NCI-H510A treated with DMSO at 0.1 percent for 48 hours (cell line): ENCODE measurements at places on chromosomes 2 and 18.
A peak's percentile ranks its signal among the peaks of the same experiment; 100 is the strongest.

GRCh38 chr2:26582890-26583289 is 58.3 kb downstream of the CIB4 start:
- no peak for DNase-seq

DNA sequence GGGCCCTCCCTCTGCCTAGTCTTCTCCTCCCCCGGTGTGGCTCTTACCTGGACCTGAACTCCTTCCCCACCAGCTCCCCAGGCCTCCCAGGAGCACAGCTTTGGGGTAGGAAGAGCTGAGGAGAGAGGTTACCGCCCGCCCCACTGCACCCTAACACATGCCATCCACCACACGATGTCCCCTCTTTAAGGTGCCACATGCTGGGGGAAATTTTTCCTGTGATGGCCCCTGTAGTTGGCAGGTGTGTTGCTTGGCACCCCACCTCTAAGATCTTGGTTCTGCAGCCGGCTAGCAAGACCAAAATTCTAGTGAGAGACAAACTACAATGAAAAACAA is 6.9 kb upstream of the TEX261 start:
- DNase-seq: no peak

- DNase-seq: no peak
These were observed 90.2 kb downstream of the FAM161A start for GRCh38 chr2:61763605-61764034.

GRCh38 chr18:47166294-47166693 is 9.9 kb downstream of the IER3IP1 start:
- DNase-seq: no peak

DNA sequence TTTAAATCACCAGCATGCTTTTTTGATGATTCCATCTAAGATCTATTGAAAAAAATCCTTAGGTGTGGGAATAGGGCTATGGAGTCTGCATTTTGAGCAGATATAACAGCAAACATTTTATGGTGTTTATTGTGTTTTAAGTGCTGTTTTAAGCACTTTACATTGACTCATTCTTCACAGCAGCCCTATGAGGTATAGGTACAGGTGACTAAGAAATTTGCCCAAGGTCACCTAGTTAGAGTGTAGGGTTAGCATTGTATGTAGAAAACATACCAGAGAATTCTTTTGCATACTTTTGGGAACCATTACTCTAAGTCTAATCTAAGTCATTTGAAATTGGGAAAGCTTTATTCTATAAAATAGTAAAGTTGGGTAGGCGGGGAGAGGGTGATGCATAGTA is 31.3 kb downstream of the PPM1B start:
- no peak for DNase-seq

GRCh38 chr2:216692636-216693413 is 2.5 kb downstream of the IGFBP5 start:
- DNase-seq: peak; percentile 88

DNA sequence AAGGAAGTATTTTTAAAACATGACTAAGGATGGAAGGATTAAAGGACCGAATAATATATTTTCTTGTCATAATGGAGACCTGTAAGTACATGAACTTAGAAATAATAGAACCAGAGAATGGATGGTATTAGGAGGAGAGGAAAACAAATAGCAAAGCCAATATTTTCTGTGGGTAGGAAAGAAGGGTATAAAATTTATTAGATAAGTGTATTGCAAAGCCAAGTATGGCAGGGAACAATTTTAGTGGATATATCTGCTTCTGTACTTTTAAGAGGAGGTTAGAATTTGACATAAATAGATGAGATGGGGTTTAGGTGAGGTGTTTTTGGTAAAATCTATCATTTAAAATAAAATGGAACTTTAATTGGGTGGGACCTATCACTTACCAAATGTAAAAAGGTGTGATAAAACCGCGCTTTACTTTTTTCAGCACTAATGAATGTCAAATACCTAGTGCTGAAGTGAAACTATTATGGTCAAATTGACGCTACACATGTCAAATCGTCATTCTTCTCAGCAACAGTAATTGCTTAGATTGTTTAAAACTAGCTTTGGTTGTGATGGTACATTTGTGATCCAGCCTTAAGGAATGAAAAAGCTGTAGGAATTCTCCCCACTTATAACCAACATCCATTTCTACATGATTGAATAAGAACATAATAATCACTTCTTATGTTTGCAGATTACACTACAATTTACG is 78.1 kb upstream of the ZEB2 start:
- no peak for DNase-seq

GRCh38 chr2:196640031-196640548 is 575 bp downstream of the CCDC150 start:
- peak; percentile 42 for DNase-seq

- no peak for DNase-seq
These were observed 45.0 kb upstream of the TCF4 start for GRCh38 chr18:55633032-55633431.

- no peak for DNase-seq
These were observed 347.1 kb downstream of the CLIP4 start for GRCh38 chr2:29462293-29462692.

GRCh38 chr2:16319551-16320121 is 346.0 kb downstream of the CYRIA start:
- no peak for DNase-seq

DNA sequence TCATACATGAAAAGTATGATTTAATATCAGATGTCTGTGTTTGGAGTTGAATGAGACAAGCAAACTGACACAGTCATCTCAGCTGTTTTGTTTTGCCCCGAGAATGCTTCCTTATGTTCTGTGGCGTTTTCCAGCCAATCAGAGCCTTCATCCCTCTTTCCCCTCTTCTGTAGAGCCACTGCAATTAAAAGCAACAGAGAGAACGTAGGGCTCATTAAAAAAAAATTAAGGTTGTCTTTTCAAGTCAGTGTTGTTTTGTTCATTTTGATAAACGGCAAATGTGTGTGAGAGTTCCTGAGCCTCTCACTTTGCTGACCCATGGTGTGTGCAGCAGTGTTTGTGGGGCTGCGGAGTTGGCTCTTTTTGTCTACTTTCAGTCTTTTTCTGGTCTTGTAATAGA is 216.0 kb downstream of the FHOD3 start:
- DNase-seq: peak; percentile 24

DNA sequence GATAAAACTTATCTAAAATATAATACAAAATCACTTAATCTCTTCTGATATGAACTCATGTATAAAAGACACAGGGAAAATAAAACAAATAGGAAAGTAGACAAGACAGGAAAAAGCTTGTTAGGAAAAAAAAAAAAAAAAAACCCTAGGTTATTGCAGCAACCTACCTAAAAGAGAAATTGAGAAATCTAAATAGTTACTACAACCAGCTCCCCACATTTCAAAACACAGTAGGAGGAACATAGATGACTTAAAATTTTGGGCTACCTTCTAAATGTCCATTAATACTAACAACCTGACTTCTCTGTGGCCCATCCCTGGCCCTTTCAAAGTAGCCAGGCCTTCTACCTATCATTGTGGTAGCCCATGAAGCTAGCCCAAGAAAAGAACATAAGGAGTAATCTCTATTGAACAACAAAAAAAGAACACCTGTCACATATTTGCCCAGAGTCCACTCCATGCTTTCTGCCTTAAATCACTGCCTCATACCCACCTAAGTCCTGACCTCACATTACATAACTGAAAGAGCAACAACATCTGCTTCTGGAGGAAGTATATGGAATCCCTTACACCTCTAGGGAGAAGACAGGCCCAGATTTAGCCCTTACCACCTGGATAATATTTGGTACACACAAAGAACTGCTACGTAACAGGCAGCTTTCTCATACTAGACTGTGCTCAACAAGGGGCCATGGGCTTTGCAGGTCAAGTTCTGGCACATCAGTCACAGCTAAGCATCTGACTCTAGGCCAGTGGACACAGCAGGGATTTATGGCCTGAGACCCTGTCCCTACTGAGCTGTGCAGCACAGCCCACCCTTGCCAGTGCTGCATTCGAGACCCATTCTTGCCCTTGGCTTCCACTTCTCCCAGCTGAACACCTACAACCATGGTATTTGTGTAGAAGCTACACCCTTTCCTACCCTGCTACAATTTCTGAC is 8.5 kb downstream of the SUCLG1 start:
- DNase-seq: no peak

DNA sequence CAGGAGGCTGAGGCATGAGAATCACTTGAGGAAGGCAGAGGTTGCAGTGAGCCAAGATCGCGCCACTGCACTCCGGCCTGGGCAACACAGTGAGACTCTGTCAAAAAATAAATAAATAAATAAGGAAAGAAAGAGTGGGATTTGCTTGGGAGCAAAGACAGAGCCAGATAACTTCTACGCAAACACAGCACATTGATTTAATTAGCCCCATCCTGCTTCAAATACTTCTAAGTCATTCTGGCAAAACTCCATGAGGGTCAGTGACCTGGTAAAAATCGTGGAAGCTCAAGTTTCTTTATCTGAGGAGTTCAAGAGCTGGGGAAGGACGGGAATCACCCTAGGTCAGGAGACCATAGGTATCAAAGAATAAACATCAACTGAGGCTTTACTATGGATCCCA is 70.6 kb upstream of the TCF7L1 start:
- no peak for DNase-seq

DNA sequence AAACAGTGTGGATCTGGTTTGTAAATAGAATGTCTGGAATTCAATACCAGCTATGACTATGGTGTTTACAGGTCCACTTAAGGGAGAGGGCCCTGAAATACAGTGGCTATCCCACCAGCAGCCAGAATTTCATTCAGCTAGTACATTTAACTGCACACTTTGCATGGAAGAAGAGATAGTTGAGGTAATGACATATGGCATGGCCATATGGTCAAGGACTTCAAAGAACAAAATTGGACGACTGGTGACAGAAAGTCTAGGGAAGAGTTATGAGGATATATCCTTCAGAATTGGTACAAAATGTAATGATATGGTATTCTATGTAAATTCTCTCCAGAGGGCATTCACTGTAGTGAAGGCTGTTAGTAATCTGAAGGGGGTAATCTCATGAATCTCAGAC is 105.0 kb downstream of the IKZF2 start:
- DNase-seq: no peak

- DNase-seq: no peak
These were observed 751.2 kb downstream of the SATB2 start for GRCh38 chr2:198706476-198707082.

DNA sequence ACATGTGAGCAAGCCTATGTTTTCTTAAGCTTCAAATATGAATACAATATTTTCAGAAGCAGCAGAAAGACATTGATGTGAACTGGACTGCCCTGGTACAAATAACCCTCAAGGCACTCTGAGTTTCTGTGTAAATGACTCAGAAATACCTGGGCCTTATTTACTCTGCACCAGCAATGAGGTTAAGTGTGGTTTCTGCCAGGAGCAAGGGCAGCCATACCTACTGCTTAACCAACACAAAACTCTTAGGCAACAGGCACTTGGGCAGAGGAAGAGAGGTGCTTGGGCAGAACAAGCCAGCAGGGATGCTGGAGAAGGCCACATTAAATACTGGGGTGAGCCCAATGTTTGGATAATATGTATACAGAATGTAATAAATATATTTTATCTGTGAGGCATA is 29.4 kb upstream of the ARL5A start:
- peak; percentile 35 for DNase-seq

GRCh38 chr2:9984871-9985480 is 33.5 kb downstream of the GRHL1 start:
- DNase-seq: no peak

GRCh38 chr2:69489793-69490192 is 52.6 kb upstream of the NFU1 start:
- no peak for DNase-seq

- DNase-seq: no peak
These were observed 49.0 kb downstream of the STRADB start for GRCh38 chr2:201500534-201500933.

GRCh38 chr2:25184254-25184653 is 15.9 kb upstream of the POMC start:
- peak; percentile 91 for DNase-seq

GRCh38 chr2:164717000-164717803 is 95.9 kb upstream of the GRB14 start:
- no peak for DNase-seq

- DNase-seq: no peak
These were observed 1211.9 kb upstream of the NXPH2 start for GRCh38 chr2:139992078-139992477.

DNA sequence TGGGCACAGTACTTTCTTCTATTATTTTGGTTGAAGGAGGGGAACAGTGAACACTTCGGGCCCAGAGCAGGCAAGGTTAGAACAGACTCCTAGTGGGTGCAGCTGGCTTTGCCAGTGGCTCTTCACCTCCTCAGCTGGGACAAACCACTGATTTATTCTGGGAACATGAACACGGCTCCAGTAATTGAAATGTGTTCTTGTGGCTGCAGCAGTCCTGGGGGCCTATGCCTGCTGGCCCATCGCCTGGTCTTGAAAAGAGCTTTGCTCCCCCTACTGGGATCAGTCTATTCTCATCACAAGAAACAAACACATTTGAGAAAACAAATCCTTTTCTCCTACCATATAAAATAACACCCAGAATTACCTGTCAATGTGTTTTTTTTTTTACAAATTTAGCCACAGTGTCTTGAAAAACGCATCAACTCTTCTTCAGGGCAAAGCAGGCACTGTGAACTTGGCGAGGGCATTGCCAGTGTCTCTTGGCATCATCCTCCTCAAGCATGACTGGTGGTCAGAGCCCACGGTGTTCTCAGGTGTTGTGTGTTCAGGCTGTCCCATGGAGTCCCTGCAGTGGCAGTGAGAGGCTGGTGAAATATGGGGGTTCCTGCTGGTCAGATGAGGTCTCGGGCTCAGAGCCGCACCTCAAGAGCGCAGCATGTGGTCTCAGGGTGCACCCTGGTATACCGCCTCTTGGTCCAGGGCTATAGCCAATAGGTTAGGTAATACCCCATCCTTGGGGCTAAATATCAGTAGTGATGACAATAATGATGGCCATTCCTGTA is 51.3 kb downstream of the RNF144A start:
- DNase-seq: no peak

DNA sequence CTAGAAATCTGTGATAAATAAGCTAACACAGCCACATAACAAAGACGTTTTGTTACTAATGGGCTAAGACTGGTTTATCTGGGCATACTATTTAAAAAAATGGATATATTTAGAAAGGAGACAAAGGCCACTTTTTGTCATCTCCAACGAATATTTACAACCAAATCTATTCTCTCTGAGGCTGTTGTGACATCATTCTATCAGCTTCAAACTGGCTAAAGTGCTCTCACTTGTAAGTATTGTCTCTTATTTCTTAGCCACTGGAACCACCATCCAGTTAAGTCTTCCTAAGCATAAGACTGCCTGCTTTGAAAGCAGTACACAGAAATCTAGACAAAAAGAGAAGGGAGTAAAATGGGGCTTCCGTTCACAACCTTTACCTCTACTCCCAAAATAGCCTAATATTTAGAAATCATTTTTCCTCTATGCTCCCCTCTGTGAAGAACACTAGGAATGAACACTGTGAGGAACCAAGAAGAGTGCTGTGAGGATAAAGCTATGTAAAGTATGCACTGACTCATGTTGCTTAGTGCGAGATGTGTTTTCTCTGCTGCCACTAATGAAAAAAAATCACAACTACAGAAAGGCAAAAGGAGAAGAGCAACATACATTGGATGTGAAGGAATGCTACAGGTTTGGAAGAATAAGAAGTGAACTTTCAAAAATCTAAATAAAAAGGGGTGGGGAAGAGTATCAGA is 264.1 kb downstream of the EXOC6B start:
- no peak for DNase-seq
